ENCODE measurements at places on chromosomes 7 and 10. TPM values are rescaled to one million over a fixed set of nuclear protein-coding genes. Genes with fewer than 3 reads are reported as not detected.

The BUB3 gene
- 112 TPM for total RNA-seq

The RBP3 gene
- total RNA-seq, result not detected

The SYCE1 gene
- total RNA-seq, result not detected

The OR2A42 gene
- total RNA-seq, result 0.10 TPM

The C10orf143 gene
- total RNA-seq, result 9.1 TPM

The SPDYE2 gene
- 0.47 TPM for total RNA-seq

The DPYSL4 gene
- total RNA-seq, result 0.22 TPM

The CALD1 gene
- 0.69 TPM for total RNA-seq

The EVX1 gene
- total RNA-seq, result not detected

The PRSS37 gene
- total RNA-seq, result not detected

The KIAA1217 gene
- 0.53 TPM for total RNA-seq

The DKK1 gene
- total RNA-seq, result not detected

The GRK5 gene
- 54.8 TPM for total RNA-seq

The LBX1 gene
- not detected for total RNA-seq

The UCMA gene
- total RNA-seq, result not detected

The KLF14 gene
- total RNA-seq, result 0.27 TPM

- DNase-seq, result peak; percentile 50
These were observed 75.7 kb downstream of the IMMP2L start for GRCh38 chr7:111486472-111487142.

DNA sequence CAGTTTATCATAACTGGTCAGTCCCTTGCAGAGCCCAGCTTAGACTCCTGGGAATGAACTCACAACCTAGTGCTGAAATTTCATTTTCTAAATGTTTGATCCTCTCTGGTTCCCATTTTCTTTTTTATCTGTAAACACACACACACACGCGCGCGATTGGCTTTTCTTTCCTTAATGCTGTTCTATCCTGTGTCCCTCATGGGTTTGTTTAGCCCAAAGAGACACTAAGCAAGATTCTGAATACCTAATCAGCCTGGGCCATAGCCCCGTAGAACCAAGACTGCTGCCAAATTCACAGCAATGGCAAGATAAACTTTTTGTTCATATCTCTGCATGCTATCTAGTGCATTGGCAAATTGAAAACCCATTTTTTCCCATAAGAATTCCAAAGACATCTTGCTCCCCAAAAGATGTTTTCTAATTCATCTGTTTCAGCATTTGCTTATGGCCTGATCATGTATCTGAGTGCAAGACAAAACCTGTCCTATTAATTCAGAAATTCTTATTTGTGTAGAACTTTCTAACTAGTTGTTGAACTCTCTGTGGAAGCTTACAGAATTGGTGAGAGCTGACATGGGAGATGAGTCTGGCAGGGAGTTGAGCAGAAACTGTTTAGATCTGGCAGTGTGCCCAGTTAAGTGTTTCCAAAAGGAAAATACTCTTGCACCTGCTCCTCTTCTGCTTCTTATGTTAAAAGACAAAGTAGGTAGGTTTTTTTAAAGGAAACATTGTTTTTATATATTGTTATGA, 1.8 kb upstream of the IFIT1 start:
- DNase-seq, result no peak

GRCh38 chr10:83492004-83492403, 647.3 kb upstream of the GHITM start:
- DNase-seq, result no peak

GRCh38 chr10:13978533-13979115, 352.1 kb downstream of the FRMD4A start:
- DNase-seq, result no peak

DNA sequence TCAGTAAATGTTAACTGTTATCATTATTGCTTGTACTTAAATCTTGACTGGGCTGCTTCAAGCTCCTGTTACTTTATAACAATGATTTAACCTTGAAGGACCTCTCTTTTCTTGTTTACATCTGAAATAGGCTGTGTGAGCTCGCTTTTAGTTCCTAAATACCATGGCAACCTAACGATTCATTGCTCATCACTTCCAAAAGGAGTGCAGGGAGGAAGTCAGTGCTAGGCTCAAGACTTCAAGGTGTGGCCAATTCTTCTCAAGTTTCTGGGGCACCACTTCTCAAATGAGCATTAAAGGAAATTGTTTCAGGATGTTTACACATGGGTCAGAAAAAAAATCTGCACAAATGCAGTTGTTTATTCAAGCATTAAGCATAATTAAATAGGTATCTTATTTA, 284.2 kb downstream of the MTERF1 start:
- DNase-seq, result no peak

- peak; percentile 30 for DNase-seq
These were observed 40.6 kb downstream of the TMEM60 start for GRCh38 chr7:77757589-77757988.

DNA sequence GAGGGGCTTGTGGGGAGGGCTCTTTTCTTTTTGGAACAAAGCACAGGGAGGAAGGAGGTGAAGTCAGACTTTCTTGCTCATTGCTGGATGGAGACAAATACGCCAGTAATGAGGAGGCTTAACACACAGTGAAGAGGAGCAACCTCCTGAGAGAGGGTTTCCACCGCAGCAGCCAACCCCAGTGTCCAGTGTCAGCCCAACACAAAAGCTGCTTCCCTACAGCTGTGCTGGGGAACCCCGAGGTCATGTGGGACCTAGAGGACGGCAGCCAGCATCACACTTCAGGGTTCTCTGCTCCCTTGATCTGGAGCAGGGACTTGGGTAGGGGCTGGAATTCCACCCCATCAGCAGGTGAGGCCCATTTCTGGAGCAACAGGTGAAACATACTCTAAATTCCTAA, 7.7 kb downstream of the BLNK start:
- DNase-seq, result no peak

DNA sequence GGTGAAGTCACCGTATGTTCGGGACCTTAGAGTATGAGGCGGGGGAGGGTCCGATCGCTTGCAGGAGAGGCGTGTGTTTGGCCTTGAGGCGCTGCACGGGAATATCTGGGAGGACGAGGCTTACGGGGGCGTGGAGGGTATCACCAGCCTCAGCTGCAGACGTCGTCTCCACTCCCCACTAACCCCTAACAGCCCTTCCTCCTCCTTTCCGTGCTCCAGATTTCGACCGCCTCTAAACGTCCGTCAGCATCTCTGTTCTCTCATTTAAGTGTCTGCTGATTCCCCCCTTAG, 23.5 kb upstream of the ZNF12 start:
- no peak for DNase-seq

- DNase-seq, result no peak
These were observed 42.2 kb upstream of the CAPZA2 start for GRCh38 chr7:116820149-116820548.

GRCh38 chr10:78044179-78044578, 10.5 kb downstream of the RPS24 start:
- no peak for DNase-seq

DNA sequence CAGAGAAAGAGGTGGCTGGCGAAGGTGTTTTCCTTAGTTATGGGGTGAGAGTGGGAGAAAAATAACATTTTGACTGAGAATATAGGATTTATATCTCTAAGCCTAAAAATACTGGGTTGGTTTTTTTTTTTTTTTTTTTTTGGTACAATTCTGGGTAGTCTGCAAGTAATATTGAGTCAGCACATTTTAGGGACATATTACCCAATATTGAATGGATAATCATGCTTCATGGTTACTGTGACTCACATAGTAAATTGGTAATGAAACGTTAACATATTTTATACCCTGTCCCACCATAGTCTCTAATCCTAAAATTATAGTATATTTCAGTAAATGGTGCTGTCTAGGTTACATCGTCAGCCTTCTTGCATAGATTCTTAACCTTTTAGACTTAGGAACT, 91.4 kb downstream of the TPST1 start:
- DNase-seq, result no peak

DNA sequence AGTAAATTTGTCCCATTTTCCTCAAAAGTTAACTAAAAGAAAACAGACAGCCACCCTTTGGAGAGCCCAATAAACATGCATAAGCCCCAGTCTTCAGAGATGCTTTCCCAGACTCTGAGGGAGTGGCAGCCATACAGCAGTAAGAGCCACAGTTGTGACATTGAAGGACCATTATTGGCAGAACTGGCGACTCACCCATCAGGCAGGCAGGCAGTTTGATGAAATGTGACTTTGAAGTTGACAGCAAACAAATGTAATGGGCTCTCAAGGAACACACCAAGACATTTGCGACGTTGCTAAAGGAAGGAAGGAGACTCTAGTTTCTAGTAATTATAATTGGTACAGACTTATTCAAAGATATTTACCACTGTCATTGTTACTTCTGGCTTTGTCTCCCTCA, 287.5 kb upstream of the PHYHIPL start:
- DNase-seq, result no peak

GRCh38 chr7:107016312-107016711, 28.2 kb upstream of the PRKAR2B start:
- DNase-seq, result no peak

GRCh38 chr10:9603972-9604371, 1413.7 kb upstream of the CELF2 start:
- DNase-seq, result no peak

DNA sequence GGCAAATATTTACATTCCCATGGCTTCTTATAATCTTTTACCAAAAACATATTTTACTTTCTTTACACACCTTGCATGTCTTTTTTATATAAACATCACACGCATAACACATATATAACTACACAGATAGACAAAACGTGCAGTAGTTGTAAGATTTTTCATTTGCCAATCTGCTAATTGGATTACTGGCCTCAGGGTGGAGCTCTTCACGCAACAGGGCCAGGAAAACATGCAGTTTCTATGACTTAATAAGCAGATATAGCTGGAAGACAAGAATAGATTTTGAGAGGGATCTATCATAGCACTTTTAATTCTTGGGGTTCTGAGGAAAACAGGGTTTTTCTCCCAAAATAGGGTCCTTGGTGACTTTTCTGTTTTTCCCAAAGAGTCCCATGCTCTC, 12.7 kb downstream of the ACADSB start:
- DNase-seq, result no peak

- DNase-seq, result no peak
These were observed 374.8 kb upstream of the AKR1E2 start for GRCh38 chr10:4450981-4451908.

- DNase-seq, result no peak
These were observed 131.3 kb upstream of the ASAH2 start for GRCh38 chr10:50382576-50383023.

DNA sequence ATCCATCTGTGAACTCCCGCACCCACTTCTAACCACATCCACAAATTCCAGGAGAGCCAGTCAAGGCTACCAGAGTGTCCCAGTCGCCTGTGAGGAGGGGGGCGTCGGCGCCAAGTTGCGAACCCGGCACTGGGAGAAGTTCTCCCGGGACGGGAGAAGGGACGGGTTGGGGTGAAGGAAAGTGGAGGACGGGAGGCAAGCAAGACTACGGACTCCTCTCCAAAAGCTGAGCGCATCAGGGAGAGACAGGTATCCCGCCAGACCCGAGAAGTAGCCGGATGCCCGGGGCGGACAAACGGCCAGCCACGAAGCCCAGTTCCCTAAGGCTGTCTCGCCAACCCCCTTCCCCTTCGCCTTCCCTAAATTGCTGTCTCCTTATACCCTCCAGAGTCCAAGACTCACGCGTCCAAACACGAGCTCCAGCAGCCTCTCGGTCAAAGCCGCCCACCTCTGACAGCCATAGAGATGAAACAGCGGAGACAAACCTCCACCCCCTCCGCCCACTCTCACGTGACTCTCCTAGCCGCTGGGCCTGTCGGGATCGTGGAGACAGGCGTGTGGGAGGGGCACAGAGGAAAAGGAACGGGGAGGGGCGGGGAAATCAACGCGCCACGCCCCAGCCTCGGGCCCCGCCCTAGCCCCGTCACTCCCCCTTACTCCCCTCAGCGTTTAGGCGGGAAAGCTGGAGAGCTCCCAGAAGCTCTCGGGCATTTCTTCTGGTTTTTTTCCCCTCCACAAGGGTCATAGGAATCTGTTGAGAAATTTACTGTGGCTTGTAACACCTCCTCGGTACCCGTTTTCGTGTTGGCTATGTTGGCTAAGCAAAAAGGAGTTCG, at the start of gene MICU1:
TSS of gene MICU1 (minus strand) at position 472 of the 836 bp plus-strand sequence. CDS start 59,286 bp downstream, outside the sequence.
- DNase-seq, result peak; percentile 95

DNA sequence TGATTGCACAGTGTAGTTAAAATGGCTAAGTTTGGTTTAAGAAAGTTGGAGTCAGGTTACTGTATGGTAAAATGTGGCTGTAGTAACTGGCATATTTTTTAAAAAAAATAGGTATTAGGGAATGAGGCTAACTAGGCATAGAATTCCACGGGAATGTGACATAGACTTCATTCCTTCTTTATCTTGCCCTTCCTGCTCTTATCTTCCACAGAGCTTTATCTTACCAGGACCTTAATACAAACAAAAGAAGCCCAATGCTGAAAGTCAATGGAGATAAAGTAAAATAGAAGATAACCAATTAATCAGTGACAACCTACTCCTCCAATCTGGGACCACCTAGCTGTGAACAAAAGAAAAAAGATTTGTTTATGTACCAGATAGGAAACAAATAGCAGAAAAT, 58.1 kb downstream of the TET1 start:
- DNase-seq, result no peak

DNA sequence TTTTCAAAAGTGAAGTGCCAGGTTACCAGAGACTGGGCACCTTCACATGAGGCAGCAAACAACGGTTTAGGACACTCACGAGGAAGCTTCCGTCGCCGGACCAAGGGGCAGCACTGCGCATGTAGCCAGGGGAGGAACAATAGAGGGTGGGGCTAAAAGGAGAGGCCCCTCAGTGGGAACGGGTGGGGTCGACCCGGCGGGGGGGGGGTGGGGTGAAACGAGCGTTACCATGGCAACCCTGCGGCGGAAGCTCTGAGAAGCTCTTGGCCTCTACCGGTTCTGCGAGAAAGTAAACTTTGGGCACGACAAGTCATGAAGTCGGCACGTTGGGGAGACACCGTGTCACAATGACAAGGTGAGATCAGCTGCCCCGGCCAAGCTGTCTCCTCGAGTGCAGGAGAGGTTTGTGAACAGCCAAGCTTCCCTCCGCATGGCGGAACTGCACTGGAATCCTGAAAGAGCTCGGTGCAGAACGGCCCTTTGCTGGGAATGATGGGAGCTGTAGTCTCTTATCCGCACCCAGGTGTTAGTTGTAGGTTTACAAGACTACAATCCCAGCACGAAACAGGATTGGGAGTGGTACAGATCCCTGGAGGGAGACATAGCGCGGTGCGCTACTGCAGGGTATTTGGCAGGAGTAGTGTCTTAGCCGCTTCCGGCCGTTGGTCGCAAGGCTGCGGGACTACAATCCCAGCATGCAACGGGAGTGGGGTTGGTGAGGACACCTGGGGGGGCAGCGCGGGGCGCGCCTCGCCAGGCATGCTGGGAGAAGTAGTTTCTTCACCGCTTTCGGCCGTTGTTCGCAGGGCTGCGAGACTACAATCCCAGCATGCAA, 72.8 kb upstream of the ZNF722 start:
- DNase-seq, result peak; percentile 96

- DNase-seq, result peak; percentile 58
These were observed 993 bp downstream of the ZC3HAV1 start for GRCh38 chr7:139108266-139109187.

GRCh38 chr10:31209478-31209877, 109.5 kb upstream of the ZEB1 start:
- no peak for DNase-seq
